ENCODE measurements at places on chromosomes 5 and 9.

- no peak for DNase-seq
These were observed 277.5 kb upstream of the MVB12B start for GRCh38 chr9:126049088-126049487.

DNA sequence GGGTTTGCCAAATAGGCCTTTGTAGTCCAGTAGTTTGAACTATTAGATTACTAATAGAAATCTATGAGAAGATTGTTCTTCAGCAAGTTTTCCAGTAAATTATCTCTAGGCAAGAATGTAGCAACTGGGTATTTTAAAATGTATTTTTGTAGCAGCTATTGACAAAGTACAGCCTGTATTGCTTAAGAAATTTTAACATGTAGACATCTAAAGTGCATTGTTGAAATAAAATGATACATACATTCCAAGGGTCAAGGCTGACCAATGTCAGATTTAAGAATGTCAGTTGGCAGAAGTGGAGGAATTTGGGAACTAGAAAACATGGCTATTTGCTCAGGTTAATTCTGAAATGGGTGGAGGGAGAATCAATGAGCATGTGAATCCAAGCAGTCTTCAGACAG is 57.5 kb upstream of the ZSWIM6 start:
- DNase-seq = no peak

- DNase-seq = no peak
These were observed 51.4 kb downstream of the TRIP13 start for GRCh38 chr5:943918-944620.

DNA sequence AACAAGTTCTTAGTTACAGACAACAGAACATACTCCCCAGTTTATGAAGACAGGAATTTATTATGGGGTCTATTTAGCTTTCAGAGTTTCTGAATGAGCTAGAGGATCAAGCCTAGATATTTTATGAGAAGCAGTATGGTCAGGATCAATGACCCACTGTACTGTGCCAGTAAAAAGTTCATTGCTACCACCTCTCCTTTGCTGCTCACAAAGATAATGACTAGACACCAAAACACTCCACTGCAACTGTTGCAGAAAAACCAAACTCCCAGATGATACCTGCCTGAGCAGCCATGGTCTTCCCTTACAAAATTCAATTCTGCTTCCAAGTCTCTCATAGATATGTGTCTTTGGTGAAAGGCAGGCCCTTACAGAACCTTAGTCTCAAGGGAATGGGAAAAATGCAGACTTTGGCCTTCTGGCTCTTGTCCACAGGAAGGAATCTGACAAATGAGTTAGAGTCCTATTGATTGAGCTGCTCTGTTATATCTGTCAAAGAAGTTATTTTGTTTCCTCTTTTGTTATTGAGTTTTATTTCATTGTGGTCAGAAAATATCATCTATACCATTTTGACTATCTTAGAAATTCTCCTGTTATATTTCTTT is 74.7 kb upstream of the RASGRF2 start:
- no peak for DNase-seq

- DNase-seq = no peak
These were observed 209.1 kb downstream of the ADGRV1 start for GRCh38 chr5:90767710-90768109.

GRCh38 chr5:76954383-76954763 is 1.5 kb downstream of the CRHBP start:
- DNase-seq = no peak

All from left colon (tissue), 2 donors.